LoVo (cell line): ENCODE measurements at places on chromosomes 6 and 20.

DNA sequence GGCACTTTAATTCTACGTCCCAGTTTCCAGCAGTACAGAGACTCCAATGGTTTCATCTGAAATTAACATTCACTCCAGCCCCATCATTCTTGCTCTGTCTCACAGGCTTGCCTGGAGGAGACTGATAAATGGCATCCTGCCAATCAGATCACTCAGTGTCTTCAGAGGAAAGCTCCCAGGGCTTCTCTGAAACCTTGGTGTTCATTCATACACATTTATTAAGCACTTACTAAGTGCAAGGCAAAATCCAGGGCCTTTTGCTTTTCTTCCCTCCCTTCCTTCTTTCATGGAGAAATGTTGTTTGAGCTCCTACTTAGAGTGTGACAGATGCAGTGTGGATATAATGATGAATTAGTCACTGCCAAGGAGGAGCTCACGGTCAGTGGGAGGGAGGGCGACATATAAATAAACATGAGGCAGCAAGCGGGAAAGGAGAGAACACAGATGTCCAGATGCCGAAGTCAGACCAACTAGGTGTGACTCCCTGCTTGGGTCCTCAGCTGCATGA lies 106.7 kb upstream of the DTNBP1 start:
- DNase-seq = no peak

DNA sequence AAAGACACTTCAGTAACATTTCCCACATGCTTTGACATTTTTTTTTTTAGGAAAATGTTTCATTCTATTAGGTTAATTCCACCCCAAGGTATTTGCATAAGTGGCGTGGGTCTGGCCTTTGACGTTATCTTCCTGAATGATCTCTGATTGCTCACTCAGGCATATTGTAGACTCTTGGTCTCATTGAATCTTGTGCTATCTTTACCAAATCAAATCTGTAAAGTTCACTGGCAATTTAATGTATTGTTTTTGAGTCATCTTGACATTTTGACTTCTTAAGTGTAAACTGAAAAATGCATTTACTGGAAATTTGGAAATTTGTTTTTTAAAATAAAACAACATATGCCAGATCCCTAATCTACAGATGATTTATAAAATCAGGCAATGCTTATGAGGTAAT lies 16.0 kb upstream of the VIP start:
- DNase-seq = no peak

GRCh38 chr20:57709823-57710799 lies at the start of gene PMEPA1:
Gene PMEPA1, minus strand, starts transcription at chr20:57710015. Its CDS starts 433 bp downstream, at chr20:57709582.
- peak; percentile 92 for DNase-seq

GRCh38 chr20:33897313-33897912 lies 86.3 kb downstream of the CHMP4B start:
- no peak for DNase-seq

GRCh38 chr20:8557711-8558110 lies 425.6 kb downstream of the PLCB1 start:
- DNase-seq = no peak

DNA sequence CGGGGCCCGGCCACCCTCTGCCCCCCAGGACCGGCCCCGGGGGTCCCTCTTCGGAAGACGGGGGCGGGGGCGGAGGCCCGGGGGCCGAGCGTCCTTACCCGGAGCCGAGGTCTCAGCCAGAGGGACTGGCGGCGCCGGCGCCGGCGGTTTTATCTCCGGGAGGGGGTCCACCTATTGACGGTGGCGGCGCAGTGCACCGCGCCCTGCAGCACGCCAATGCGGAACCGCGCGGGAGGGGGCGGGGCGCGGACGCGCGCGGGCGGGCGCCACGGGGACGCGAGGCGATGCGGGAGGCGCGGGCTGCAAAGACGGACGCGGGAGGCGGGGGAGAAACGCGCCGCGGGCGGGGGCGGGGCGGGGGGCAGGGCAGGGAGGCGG lies at the start of gene EEF1A2:
EEF1A2 (minus strand) TSS at position 124 of the 378 bp plus-strand sequence. CDS start 1,320 bp downstream, outside the sequence.
- DNase-seq = peak; percentile 43

DNA sequence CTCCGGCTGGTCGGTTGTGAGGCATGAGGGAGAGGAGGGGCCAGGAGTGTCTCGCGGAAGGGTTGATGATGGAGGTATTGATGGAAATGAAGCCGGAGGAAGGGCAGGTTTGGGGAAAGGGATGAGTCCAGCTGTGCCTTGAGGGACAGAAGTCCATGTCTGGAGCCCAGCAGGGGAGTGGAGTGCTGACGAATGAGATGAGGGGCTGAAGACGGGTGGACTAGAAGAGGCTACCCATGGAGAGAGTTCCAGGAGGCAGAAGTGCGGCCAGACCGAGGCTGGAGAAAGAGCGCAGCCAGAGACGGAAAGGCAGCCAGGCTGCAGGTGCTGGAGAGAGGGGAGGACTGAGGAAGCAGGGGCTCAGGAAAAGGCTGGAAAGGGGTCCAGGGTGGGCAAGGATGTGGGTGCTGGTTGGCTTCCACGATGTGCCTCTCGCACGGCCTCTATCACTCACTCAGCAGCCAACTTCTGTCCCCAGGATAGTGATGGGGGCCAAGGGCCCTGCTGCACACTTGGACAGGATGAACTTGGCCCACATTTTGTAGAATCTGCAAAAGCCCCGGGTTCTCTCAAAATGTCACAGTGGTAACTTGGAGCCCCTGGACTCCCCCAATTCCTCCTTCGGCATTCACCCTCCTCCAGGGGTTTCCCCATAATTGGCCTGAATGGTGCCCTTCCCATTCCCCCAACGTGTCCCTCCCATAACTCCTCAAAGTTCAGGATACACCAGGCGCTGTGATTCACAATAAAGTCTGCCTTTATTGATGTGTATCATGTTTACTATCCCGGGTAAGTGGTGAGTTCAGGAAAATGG lies 627 bp upstream of the EIF6 start:
- no peak for DNase-seq
